ENCODE measurements at places on chromosomes 2 and 18.

DNA sequence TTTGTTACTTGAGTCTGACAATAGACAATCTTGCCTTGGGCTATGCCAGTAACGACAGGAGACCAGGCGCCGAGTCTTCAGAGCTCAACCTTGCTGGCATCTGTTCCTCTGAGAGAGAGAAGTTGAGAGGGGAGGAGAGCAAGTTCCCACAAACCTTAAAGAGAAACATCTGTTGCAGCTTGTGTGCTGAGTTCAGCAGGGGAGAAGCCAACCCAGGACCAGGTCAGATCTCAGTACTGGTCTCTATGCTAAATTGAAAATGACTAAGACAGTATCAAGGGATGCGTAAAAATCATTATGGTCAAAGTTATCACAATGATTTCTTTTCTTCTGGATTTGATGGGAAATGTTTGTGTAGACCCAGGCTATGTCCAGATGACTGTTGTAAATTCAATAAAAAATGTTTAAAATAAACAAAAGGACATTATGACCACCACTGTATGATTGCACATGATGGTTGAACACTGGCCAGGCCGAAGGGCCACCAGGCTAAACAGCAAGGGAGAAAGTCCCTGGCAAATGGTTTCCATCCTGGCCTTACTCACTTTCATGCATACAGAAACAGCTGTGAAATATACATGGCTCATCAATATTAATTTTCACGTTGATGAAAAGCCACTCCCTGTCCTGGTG, 100.3 kb upstream of the PMAIP1 start:
- no peak for DNase-seq

DNA sequence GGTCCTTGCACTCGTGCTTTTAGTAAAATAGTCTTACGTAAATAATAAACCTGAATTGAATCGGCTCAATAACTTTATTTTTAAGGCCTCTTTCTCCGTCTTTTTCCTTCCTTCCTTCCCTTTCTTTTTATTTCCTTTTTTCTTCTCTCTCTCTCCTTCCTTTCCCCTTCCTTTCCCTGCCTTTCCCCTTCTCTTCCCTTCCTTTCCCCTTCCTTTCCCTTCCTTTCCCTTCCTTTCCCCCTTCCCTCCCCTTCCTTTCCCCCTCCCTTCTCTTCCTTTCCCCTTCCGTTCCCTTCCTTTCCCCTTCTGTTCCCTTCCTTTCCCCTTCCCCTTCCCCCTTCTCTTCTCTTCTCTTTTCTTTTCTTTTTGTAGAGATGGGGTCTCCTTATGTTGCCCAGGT, 121.0 kb downstream of the NCKAP5 start:
- no peak for DNase-seq

- DNase-seq: no peak
Measured at GRCh38 chr2:38658613-38659012, 7.3 kb upstream of the GALM start.

GRCh38 chr2:10407841-10408648, 40.1 kb downstream of the ODC1 start:
- peak; percentile 75 for DNase-seq

GRCh38 chr2:36512705-36513104, 85.3 kb downstream of the FEZ2 start:
- no peak for DNase-seq

DNA sequence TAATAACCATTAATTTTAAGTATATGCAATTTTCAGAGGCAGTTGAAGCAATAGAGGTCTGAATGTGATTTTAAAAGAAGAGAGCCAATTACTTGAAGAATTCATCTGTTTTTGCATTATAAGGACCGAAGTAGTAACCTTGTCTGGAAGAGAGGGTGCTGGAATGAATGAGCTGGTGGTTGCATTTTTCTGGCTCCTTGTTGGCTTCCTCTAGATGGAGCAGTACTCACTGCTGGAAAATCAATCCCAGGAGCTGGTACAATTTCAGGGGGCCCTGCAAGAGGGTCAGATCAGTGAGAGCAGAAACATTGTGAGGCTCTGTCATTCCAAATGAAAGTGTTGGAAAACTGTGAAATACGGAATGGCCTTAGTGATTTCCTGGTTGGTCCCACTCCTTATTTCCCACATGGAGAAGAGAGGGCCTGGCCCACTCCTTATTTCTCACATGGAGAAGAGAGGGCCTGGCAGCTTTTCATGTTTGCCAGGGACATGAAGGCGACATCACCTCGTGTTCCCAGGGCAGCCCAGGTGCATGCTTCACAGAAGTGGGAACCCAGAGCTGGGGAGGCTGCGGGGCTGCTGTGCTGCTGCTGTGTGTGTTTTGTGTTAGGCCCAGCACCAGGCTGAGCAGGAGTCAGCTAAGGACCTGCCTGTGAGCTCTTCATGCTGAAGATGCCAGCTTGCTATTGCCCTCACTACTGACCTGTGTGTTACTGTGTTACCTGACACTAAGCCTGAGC, 197.4 kb downstream of the SNTG2 start:
- DNase-seq: no peak

- DNase-seq: no peak
Measured at GRCh38 chr18:24791751-24792545, 331.5 kb downstream of the HRH4 start.

GRCh38 chr2:160360089-160360757, 133.4 kb downstream of the RBMS1 start:
- no peak for DNase-seq

GRCh38 chr2:237320801-237321560, 93.0 kb downstream of the COL6A3 start:
- no peak for DNase-seq

DNA sequence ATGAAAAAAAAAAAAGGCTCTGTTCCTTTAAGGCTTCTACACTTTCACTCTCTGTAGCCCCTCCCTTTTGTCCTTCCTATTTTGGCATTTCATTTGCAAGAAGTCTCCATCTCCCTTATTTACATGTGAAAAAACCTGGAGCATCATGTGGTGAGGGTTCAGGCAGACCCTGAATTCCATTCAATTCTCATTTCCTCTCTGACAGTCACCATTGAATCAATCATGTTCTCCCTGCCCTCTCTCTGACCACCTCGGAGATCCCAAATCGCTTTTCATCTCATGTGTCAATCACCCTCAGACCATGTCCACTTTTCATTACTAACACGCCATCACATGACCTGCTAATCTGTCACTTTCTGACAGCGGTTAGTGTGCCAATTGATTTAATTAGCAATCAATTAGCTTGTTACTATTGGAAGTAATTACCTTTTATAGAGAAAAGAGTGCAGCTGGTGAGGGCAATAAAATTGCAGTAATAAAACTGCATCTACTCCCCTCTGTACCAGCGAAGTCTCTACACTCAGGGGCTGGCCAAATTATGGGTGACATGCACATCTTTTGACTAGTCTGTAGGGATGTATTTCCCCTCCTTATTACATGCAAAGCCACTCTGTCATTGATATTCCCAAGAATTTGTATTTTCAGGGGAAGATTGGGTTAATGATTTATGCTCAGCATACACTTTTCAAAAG, 317.4 kb downstream of the EN1 start:
- no peak for DNase-seq

DNA sequence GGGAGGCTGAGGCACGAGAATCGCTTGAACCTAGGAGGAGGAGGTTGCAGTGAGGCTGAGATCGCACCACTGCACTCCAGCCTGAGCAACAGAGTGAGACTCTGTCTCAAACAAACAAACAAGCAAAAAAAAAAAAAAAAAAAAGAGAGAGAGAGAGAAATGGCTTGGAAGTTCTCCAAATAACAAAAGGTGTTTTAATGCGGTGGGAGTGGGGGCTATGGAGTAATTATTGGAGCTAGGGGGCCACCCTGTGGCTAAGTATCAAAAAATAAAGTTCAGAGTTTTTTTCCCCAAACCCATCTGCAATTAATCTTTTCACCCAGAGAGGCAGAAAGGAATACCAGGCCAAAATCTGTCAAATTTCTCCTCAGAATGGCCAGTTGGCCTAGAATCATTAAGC, 23.0 kb upstream of the CEP68 start:
- no peak for DNase-seq

- DNase-seq: no peak
Measured at GRCh38 chr18:9177031-9177430, 40.5 kb downstream of the ANKRD12 start.

GRCh38 chr18:49968644-49969309, 155.4 kb upstream of the ACAA2 start:
- no peak for DNase-seq

DNA sequence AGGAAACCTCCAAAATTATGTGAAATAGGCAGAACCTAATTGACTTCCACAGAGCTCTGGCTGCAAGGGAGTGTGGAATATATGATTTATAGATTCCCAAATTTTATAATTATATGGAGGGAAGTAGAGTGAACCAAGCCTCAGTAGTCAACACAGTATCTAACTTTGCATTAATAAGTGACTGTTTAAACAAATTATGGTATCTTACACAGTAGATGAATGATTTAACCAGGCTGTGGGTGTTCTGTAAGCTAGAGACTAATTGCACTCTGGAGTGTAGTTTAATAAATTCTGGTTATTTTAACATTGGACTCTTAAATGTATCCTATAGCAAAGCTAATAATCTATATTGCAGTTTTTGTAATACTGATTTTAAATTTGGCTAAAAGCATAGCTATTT, 183.5 kb downstream of the KIAA1328 start:
- no peak for DNase-seq

- DNase-seq: no peak
Measured at GRCh38 chr2:238870261-238870660, 22.4 kb downstream of the TWIST2 start.

DNA sequence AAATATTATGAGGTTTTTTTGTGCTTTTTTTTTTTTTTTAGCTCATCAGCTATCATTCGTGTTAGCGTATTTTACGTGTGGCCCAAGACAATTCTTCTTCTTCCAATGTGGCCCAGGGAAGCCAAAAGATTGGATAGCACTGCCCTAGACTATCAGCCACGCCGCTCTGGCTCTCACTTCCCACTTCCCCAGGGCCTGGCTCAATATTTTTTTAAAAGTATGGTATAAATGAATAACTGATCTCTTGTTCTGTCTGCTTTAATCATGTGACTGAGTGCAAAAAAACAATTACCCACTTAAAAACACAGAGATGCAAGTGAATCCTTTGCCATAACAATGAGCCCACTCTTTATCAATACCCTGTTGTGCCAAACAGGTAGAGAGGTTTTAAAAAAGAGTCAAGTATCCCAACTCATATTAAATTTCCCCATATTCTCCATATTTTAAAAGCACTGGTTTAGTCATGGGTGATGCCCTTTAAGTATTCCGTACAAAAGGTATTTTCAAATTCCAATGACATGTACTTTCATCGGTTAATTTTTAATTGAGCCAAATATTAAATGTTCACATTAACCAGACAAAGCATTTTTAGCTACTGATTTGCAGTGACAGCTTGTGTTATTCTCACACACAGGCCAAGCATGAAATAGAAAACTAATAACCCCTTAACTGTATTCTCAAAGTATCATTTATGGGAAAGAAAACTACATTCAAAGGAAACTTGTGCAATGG, 12.6 kb downstream of the BCL2 start:
- no peak for DNase-seq

GRCh38 chr18:58276789-58277739, 233.0 kb downstream of the NEDD4L start:
- DNase-seq: no peak

DNA sequence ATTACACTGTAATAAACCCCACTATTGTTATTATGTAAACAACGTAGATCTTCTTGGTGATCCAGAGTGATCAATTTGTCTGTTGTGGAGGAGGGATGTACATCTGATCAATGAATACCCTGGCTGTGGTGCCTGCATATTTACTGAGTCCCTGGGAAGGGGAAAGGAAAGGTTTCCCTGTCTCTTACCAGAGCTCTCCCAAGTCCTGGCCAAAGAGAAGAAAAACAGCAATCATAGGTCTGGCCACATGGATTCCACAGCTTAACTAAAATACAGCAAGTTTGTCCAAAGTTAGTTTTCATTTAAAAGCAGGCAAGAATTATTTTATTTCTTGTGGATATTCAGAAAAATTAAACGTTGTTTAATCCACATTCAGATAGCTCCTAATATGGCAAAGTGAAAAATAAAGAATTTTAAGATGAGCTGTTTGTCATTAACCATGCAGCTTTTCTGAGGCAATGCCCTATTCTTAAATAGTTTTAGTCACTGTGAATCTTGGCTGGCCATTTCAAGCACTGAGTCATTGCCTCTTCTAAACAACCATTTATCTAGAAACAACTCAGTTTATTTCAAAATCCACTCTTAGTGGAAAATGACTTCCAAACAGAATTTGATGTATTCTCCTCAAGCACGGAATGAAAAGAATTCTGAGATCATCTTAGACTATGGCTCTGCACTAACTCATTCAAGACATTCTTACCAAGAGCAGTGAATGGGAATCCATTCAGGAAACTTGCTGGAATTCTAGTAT, 1004.4 kb upstream of the CDH2 start:
- DNase-seq: no peak
